ENCODE measurements at places on chromosomes 3 and 15.
A peak's percentile ranks its signal among the peaks of the same experiment; 100 is the strongest.

GRCh38 chr3:170432416-170432815 is 13.7 kb downstream of the CLDN11 start:
- no peak for DNase-seq

DNA sequence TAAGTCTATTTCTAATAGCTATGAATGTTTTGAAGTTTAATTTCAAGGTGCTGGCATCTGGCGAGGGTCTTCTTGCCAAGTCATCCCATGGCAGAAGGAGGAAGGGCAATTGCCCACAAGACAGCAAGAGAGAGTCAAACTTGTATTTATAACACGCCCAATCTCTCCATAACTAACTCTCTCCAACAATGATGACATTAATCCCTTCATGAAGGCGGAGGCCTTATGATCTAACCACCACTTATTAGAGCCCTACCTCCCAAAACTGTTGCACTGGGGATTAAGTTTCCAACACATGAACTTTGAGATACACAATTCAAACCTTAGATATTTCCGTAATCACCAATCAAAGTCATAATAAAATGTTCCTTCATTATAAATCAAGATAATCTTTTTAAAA is 406.9 kb downstream of the CNTN6 start:
- no peak for DNase-seq

DNA sequence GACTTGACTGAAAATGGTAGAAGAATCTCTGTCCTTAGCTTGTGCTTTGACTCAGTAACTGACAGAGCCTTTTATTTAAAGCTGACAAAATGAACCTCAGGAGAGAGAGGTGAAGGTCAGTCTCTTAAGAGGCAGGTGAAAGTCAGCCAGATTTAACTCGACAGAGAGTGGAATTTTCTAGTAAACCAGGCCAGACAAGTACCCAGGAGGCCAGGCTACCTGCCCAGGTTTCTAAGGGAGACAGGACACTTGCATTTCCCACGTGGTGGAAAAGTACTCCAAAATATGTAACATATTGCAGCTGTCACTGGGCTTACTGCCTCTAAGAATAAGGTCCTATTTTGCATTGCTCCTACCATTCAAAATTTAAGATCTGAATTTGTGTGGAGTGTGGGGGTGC is 167.9 kb downstream of the FMN1 start:
- DNase-seq: no peak

DNA sequence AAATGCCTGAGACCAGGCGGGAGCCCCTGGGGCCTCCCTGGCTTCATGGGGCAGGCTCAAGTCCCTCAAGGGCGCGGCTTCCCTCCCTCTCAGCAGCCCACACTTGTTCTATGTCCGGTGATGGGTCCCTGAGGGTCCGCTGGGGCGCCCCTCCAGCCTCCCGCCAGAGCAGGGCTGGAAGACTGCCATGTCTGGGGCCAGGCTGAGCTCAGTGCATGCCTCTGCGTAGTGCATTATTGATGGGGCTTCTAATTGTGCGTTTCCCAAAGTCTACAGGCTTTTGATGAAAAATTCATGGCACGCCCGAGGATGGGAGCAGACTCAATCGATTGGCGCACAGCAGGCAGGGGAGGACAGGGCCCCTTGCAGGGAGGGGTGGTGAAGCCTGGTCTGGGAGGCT is 51.3 kb downstream of the CYP11A1 start:
- DNase-seq: peak; percentile 9

DNA sequence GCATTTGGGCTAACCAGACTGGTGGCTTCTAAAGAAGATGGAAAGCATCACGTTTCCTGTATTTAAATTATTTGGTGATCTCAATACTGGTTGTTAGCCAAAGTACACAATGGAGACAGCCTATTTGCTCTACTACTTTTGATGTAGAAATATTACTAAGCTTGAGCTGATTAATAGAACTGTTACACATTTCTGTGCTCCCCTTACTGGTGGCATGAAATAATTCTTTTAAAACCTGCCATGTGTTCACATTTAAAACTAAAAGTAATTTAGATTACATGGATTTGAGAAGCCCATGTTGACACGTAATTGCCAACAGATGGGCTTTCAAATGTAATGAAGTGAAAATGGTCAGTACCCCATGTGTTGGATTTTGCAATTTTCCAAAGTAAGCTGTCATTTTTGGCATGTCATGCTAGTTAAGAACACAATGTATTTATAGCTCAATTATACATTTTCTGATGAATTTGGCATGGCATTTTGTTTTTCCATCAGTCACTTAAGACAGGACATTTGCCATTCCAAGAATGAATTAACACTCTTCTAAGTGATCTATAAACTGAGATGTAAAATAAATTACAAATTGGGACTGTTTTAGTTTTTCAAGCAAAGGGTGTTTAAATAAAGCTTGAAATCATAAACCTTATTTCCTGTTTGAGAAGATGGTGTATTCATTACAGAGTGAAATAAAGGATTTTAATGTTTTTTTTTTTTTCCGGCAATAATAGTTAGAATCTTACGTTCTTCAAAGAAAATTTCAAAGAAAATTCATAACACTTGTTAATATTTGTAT is 10.8 kb upstream of the RARRES1 start:
- peak; percentile 64 for DNase-seq

DNA sequence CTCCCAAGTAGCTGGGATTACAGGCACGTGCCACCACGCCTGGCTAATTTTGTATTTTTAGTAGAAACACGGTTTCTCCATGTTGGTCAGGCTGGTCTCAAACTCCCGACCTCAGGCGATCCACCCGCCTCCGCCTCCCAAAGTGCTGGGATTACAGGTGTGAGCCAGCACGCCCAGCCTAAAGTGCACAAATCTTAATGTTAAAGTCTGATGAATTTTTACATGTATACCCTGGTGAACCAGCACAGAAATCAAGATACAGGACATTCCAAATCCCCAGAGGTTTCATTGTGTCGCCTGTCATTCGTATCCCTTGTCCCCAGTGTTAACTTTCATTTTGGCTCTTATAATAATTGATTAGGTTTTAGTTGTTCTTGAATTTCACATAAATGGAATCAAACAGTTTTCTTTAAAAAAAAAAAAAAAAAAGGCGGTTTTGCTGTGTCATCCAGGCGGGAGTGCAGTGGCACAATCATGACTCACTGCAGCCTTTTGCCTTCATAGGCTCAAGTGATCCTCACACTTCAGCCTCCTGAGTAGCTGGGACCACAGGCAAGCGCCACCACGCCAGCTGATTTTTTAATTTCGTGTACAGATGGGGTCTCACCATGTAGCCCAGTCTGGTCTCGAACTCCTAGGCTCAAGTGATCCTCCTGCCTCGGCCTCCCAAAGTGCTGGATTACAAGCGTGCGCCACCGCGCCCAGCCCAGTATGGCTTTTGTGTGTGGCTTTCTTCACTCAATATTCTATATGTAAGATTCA is 1.5 kb upstream of the TM4SF19 start:
- DNase-seq: peak; percentile 75

GRCh38 chr3:15601046-15601398 is 347 bp downstream of the HACL1 start:
- no peak for DNase-seq

- no peak for DNase-seq
Measured at GRCh38 chr3:121096953-121097352, 188.9 kb downstream of the STXBP5L start.

- no peak for DNase-seq
Measured at GRCh38 chr3:66615643-66616301, 115.0 kb upstream of the LRIG1 start.

GRCh38 chr3:10010421-10010877 is 15.8 kb upstream of the FANCD2 start:
- no peak for DNase-seq

- DNase-seq: peak; percentile 31
Measured at GRCh38 chr15:95363646-95364045, 966.9 kb upstream of the NR2F2 start.

- DNase-seq: no peak
Measured at GRCh38 chr15:93139436-93139835, 50.4 kb upstream of the RGMA start.

DNA sequence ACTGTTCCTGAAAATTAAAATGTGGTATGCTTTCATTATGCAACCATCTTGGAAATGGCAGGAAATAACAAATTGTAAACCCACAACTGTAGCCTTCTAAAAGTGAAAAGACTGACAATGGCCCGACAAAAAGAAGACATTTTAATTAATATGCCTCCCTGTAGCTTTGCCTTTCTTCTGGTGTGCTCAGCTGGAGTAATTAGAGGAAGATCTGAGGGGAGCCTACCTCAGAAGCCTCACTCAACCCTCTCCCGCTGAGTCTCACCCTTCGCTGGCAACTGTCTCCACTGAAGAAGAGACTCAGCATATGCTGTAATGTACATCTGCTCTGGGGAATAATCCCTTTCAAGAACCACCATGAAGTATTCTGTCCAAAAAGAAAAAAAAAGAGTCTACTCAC is 104.7 kb upstream of the SETMAR start:
- DNase-seq: no peak

GRCh38 chr15:42704492-42704926 is 32.4 kb downstream of the CDAN1 start:
- peak; percentile 84 for DNase-seq

DNA sequence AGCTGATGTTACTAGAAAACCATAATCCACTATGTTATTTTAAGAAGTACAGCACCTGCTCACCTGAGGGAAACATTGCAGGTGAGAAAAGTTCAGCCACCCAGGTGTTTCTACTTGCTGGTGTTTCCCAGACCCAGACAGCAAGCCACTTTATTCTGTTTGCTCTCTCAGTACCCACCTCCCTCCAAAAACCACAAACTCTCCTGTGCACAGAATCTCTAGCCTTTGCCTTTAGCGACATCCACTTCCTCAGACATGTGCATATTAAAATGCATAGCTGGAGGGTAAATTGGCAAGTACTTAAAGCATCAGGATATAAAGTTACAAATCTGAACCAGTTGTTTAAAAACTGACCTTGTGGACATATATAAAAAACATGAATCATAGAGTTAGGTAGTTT is 36.7 kb downstream of the VGLL3 start:
- DNase-seq: no peak

DNA sequence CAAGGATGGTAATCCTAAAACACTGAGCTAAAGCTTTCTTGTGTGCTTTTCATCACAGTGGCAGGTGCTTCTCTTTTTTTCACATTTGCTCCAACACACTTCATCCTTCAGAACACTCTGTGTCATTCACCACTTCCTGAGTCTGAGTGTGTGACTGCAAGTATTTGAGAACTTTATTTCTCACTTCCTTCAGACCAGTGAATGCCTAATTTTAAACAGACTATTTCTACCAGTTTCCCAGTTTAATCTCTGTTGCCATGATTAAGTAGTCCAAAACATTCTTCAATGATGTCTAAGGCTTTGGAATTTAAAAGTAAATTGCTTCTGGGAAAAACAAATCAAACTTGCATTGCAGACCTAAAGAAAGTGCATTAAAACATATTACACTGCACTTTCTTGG is 541.2 kb downstream of the RBMS3 start:
- peak; percentile 52 for DNase-seq

DNA sequence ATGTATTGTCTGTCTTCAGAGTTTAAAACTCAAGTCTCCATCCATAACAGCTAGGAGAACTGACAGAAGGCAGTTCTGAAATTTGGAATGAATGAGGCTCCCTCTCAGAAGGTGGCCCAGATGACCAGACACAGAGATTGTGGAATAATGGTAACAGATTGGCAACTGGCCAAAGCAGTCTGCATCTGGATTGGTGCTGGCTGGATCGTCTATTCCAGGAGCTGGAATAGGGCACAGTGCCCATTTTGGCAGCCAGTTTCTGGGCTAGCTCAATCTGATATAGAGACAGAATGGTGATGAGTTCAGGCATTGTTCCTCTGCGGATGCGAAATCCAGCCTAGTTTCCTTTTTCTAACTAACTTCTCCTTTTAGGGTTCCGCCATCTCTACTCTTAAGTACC is 851.7 kb downstream of the PDCD6IP start:
- DNase-seq: no peak

GRCh38 chr15:66251790-66252684 is 1.5 kb downstream of the MEGF11 start:
- DNase-seq: peak; percentile 42

DNA sequence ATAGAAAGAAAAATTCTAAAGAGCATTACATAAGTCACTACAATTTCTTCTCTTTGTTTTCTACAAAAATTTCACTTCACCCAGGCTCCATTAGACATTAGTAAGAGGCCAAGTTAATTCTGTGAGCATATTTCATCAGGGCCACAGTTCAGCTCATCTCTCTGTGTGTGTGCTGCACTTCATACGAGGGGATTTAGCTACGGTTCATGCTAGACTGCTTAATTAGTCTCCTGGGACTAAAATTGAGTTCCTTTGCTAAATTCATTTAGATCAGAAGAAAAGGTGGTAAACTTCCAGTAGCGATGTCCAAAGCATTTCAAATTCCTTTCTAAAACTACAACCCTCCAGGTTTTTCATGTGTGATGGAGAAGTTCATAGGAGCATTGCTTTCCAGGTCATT is 83.1 kb upstream of the SETMAR start:
- DNase-seq: no peak

GRCh38 chr3:197730200-197730599 is 6.5 kb downstream of the RUBCN start:
- DNase-seq: peak; percentile 83

DNA sequence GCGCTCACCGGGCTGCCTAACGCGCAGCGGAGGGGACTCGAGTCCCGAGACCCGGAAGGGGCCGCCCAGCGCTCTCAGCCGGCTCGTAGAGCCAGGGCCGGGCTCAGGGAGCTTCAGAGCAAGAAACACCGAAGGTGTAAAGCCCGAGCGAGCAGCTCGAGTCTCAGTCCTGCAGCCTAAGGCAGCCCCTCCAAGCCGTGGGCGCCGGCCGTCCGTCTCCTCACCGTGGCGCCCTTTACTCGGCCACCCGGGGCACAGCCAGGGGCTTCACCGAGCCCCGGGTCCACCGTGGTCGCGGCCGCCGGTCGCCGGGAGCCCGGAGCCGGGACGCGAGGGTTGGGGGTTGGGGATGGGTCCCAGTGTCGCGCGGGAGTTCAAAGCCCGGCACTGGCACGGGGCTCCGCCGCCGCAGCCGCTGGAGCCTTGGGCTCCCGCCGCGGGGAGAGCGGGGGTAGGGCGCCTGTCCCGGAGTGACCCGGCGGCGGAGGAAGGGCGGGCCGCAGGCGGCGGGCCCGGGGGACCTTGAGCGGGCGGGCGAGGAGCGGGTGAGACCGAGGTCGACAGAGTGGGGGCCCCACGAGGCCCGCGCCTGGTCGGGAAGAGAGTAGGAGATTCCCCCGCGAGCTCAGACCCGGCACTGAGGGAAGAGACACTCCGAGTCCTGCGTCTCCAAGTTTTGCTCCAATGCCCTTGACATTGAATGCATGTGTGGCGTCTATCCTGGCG is 26.9 kb upstream of the THRB start:
- peak; percentile 26 for DNase-seq

DNA sequence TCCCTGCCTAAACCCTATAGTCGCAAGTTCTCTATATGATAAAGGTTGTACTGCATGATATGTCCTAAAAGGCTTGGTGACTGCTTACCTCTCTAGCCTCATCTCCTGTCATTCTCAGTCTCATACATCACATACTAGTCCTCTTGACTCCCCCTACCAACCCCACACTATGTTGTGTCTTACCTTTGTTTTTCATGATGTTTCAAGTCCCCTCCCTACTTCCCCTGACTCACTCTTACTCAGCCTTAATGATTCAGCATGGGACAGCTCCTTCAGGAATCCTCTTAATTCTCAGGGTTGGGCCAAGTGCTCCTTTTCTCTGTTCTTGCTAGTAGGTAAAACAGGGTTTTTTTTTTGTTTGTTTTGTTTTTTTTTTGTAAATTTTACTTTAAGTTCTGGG is 49.6 kb downstream of the SLMAP start:
- DNase-seq: peak; percentile 93

GRCh38 chr3:177337541-177338331 is 140.5 kb upstream of the TBL1XR1 start:
- DNase-seq: peak; percentile 95

GRCh38 chr3:62436785-62437184 is 63.4 kb upstream of the FEZF2 start:
- no peak for DNase-seq

GRCh38 chr3:67290438-67290837 is 292.3 kb downstream of the KBTBD8 start:
- DNase-seq: no peak

All from cardiac fibroblast (primary cell).